Amniotic stem cell (primary cell): ENCODE measurements at places on chromosomes 11 and 22.

DNA sequence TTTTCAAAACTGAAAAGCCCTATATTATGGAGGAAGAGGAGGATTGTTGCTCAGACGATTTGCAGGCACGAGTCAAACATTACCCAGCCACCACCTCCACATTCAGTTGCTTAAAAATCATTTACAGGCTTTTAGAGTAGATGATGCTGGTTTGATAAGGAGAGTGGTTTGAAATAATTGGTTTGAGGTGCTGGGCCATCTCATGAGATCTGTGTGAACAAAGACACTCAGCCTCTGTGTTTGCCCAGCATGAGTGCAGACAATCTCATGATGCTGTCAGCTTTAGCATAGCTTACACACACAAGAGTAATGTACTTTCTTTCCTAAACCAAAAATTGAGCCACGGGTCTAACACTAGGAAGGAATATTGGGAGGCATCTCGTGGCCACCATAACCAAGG, 4.3 kb downstream of the SLC43A3 start:
- DNase-seq: no peak

- DNase-seq: no peak
Measured at GRCh38 chr11:19244621-19245020, 3.9 kb upstream of the E2F8 start.

- DNase-seq: no peak
Measured at GRCh38 chr11:85896876-85897275, 41.7 kb downstream of the CCDC83 start.

DNA sequence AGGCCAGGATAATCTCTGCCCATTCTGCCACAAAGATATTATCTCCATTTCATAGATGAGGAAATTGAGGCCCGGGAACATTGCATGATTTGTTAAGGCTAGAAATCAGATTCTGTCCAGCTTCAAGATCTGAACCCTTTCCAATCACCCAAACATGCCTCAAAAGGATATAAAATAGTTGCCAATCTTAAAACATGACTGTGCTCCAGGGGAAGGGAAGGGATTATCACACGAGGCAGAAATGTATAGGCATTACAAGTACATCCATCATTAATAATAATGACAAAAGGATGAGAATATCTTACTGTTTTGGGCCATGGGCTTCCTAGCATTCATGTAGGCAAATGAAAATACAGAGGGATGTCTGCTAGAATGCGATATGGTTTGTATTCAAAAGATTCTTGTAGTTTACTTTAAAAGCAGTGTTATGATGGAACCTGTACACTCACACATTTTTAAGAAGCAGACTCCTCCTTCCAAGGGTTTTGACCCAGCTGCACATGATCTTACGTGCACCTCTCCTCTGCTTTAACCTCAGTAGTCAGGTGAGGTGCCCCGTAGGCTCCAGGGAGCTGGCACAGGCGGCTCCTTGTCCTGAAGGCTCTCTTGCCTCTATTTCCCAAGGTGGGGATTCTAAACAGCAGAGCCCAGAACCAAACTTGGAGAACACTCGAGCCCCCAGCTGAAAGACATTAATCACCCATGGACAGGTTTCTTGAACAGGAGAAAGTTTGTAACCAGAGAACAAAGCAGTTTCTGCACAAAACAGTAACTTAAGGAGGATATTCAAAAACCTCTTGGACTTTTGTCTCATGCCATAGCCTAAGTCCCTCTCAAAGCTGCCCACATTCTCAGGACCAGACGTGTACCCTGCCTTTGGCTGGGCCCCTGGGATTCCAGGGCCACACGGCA, 36.0 kb downstream of the PARVA start:
- DNase-seq: no peak

DNA sequence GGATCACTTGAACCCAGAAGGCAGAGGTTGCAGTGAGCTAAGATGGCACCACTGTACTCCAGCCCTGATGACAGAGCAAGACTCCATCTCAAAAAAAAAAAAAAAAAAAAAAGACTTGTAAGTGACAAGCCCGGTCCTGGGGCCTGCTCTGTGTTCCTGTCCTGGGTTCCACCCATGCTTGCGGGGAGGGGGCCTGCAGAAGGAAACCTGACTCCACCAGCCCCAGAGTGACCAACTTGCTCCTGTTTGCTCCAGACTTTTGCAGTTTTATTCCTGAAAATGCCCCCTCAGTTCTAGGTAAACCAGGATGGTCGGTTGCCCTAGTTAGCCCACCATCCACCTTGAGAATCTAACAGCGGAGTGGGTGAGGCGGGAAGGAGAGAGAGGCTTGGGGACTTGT, 10.1 kb upstream of the LRP5 start:
- no peak for DNase-seq

GRCh38 chr11:74670171-74670570, 61.1 kb downstream of the CHRDL2 start:
- DNase-seq: no peak

- DNase-seq: no peak
Measured at GRCh38 chr22:40345271-40345670, 1.0 kb upstream of the ADSL start.

GRCh38 chr22:26852176-26852575, 194.8 kb downstream of the MIAT start:
- DNase-seq: no peak

DNA sequence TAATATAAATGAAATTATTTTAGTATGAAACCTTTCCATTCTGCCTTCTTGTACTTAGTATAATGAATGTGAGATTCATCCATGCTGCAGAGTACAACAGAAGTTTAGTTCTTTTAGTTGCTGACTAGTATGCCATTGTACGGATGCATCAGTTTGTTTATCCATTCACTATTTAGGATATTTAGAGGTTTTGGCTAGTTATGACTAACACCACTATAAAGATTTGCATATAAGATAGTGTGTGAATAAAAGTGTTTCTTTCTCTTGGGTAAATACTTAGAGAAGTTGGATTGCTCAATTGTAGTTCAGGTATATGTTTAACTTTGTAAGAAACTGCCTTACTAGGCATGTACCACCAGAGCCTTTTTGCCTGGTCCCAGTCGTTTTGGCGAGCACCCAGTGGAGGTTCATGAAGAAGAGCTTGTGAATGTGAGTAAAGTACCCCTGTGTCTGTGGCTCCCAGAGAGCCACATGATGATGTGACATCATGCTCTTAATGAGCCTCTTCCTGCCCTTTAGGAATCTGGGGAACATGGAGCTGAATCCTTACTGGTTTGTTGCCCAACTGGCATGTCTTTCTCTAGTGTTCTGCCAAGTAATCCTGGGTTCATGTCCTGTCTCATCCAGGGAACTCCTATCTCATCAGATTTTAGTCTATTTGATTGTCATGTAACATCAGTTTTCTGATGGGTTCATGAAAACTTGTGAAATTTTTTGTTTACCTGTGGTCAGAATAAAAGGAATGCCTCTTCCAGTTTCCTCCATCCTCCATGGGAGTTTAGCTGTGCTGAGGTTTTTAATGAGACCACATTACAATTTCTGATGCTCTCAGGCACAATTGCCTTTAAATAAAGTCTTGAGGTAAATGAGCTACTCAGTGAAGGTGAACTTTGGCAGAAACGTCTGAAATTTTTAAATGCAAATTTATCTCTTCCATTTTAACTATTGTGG, 234.8 kb downstream of the CASP12 start:
- no peak for DNase-seq

DNA sequence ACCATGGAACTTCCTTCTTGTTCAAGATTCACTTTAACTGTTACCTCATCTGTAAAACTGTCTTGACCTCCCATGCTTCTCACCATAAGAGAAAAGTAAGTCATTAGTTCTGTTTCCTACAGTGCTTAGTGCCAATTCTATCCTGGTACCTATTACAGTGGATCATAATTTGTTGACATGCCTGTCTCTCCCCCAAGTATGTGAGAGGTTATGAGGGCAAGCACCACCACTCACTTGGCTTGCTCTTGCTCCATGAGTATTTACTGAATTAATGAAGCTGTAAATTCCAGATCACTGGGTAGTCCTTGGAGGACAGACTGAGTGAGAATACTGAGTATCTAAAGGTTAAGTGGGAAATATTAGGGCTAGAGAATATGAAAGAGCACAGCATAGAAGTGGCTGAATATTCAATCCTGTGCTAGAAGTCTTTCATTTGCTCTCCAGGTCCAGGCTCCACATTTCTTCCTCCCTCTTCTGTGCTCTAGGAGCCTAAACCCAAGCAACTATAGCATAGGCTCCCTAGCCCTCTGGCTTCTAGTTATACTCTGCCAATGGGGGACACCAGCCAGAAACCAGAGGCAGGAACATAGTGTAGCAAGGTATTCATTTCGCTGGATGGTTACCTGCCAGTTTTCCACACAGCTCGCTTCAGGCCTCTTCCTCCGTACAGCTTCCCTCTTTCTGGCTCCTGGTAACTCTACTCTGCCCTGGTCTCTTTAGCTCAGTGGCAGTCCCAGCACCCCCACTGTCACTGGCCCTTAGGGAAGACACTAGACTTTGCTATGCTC, 118.2 kb upstream of the SLC5A12 start:
- no peak for DNase-seq

GRCh38 chr11:70861559-70861958, 390.8 kb downstream of the SHANK2 start:
- DNase-seq: no peak

DNA sequence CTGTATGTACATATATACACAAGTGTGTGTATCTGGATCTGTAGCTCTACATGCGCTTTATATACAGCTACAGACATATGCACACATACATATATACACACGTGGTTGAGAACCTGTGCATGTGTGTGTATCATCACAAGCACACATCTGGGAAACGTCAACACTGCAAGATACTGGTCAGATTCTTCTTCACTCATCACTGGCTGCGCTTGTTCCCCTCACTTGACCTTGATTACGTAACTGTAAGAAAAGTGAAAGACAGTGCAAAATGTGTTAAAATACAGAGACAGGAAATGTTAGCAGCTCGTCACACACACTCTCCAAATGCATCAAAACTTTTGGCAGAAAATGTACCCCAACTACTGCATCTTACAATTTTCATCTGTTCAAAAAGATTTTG, 51.9 kb upstream of the MN1 start:
- no peak for DNase-seq

GRCh38 chr11:126484266-126484665, 128.8 kb downstream of the ST3GAL4 start:
- peak; percentile 26 for DNase-seq

DNA sequence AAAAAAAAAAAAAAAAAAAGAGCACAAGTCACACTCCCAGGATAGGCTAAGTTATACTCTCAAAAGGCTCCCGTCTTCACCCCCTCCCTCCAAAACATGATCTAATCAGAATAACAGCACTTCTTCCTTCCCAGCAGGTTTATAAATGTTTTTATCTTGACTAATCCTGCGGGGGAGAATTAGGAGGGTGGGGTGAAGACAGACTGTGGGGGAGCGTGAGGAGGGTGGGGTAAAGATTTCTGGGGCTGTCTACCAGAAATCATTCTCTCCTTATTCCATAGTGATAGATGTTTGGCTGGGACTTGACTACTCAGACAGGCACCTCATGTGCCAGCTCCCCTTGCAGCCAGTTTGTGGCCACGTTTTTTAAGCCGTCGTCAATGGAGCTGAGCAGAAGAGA, 17.0 kb downstream of the KCNE3 start:
- no peak for DNase-seq

- DNase-seq: no peak
Measured at GRCh38 chr22:47381240-47381639, 618.8 kb downstream of the TBC1D22A start.

- no peak for DNase-seq
Measured at GRCh38 chr11:109644152-109644551, 222.2 kb downstream of the C11orf87 start.

- no peak for DNase-seq
Measured at GRCh38 chr22:25146307-25146706, 53.4 kb upstream of the CRYBB3 start.

GRCh38 chr11:107991868-107992414, 16.8 kb upstream of the CUL5 start:
- no peak for DNase-seq

DNA sequence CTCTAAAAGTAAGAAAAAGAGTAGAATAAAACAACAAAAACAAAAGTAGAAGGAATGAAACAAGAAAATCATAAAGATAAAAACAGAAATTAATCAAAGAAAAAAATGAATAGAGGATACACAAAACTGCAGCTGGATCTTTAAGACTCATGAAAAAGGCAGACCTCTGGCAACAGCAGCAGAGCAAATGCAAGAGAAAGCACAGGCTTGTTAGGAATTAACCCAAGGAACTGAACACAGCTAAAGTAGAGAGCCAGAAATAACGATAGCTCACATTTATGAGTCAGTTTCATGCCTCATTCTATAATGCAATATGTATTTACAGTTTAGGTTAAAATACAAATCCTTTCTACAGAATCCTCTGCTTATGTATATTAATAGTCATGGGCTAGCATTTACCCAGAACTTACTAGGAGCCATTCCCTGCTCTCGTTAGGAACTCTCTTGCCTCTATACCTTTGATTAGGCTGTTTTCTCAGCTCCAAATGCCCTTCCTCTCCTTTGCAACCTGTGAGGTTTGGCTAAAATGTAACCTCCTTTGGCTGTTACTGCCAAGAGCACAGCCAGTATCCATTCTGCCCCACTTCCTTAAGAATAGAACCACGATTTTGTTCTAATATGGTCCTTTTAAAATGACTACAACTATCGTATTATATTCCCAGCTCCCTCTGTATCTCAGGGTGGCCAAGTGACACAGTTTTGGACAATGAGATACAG, 38.3 kb upstream of the NFAM1 start:
- no peak for DNase-seq

GRCh38 chr11:75229466-75229865, 11.1 kb upstream of the TPBGL start:
- DNase-seq: no peak

GRCh38 chr11:82900277-82901164, at the start of gene PRCP:
Gene PRCP (minus strand): TSS chr11:82900430. CDS start chr11:82900402, 28 bp downstream.
- DNase-seq: peak; percentile 76

GRCh38 chr22:36308880-36309279, 55.9 kb downstream of the APOL1 start:
- DNase-seq: no peak

GRCh38 chr11:65279741-65280440, 18.1 kb downstream of the POLA2 start:
- DNase-seq: peak; percentile 74

DNA sequence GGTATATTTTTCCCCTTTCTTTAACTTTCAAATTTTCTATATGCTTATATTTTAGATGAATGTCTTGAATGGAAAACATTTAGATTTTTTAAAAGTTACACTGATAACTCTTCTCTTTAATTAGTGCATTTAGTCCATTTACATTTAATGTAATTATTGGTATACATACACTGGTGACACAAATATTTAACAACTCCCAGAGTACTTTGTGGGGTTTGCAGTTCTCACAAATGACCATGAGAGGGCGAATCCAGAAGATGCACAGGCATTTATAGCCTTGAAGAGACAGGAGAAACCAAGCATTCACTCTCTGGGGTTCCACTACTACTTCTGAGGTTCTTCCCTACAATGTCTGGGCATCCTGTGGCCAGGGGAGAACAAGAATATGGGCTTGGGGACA, 125.1 kb downstream of the TIMP3 start:
- DNase-seq: peak; percentile 21

DNA sequence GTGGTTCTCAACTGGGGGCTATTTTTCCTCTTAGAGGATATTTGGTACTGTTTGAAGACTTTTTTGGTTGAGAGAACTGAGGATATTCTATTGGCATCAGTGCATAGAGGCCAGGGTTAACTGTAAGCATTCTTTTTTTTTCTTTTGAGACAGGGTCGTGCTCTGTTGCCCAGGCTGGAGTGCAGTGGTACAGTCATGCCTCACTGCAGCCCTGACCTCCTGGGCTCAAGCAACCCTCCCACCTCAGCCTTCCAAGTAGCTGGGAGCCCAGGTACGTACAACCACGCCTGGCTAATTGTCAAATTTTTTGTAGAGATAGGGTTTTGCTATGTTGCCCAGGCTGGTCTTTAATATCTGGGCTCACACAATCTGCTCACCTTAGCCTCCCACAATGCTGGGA, 12.9 kb downstream of the MMP7 start:
- no peak for DNase-seq

- DNase-seq: no peak
Measured at GRCh38 chr11:43712676-43713075, 32.1 kb downstream of the HSD17B12 start.
